NCI-H1092 (cell line): ENCODE measurements at places on chromosomes 16 and 17.
A peak's percentile ranks its signal among the peaks of the same experiment; 100 is the strongest.

DNA sequence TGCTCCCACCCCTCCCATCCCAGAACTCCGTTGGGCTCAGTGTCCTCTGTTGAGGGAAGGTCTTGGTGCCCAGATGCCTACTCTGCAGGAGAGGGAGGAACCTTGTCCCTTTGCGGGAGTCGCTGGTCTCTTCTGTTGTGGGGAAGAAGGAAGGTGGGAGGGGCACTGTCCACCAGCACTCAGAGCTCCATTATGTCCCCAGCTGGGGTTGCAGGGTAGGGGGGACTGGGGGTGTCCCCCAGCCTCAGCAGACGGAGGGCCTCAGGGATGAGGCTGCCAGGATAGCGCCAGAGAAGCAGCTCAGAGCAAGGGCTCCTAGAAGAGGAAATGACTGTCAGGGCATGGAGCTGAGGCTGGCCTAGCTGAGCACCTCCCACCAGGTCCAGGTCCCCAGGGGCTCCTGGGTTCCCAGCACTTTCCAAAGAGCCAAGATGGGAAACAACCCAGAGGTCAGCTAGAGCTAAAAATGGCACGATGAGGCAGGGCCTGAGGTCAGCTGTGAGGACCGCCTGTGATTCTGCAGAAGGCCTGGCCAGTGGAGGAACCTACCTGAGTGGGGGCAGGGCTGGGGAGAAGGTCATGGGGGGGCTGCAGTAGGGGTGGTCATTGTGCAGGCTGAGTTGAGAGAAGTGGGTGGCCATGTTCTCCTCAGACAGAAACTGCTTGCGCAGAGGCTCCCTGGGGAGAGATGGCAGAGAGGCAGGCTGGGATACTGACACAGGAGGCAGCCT, 893 bp downstream of the HCFC1R1 start:
- DNase-seq: no peak

GRCh38 chr16:30030011-30030685, 923 bp downstream of the TLCD3B start:
- no peak for DNase-seq

GRCh38 chr17:67156269-67157199, 88.5 kb downstream of the HELZ start:
- no peak for DNase-seq

- peak; percentile 20 for DNase-seq
Observed at GRCh38 chr16:24610416-24610755, 71.0 kb downstream of the RBBP6 start.

DNA sequence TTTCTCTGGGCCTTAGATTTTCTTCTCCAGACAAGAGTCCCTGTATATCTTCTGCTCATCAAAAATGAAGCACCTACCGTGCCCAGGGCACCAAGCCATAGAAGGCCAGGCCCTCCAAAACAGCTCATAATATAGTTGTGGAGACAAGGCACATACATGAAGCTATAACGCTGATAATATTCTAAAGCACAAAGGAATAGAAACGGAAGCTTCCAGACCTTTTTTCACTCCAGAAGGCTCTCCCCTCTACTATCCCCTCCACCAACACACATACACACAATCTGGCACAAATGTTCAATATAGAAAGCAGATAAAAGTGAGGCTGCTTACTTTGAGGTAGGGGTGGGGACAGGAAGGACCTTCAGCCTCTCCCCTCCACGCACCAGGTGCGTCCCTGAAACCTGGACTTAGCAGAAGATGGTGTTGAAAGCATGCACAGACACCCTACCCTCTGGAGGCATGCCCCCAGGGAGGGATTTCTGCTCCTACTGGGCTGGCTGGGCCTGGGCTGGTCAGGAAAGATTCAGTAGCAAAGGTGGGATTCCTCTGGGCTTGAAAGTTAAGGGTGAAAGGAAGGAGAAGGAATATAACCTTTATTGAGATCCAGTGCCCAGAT, 14.1 kb upstream of the SUPT4H1 start:
- DNase-seq: no peak

DNA sequence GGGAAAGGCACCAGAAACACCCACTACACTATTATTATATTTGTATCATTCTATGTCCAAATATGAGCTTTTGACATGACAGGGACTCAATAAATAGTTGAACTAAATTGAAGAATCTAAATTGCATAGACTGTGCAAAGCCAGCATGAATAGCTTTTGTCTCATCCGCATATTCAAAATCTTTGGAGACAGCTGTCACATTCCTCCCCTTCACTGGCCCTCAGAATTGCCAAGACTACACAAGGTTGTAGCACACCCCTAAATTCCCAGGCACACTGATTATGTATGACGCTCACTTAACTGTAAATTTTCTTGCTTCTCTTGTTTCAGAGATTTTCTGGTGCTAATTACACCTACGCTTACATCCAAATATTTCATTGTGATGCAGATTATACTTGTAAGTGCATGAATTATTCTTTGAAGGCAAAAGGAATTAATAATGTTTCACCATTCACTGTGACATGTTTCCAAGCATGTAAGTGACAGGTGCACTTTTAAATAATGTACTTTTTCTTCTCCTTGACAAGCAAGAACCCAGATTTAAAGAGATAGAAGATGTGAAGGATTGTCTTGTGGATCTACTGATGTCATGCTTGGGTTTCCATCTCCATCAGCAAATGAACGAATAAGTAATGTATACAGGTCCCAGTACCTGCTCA, 47.5 kb downstream of the CA10 start:
- no peak for DNase-seq

GRCh38 chr16:73430138-73430537, 382.2 kb upstream of the ZFHX3 start:
- DNase-seq: no peak

DNA sequence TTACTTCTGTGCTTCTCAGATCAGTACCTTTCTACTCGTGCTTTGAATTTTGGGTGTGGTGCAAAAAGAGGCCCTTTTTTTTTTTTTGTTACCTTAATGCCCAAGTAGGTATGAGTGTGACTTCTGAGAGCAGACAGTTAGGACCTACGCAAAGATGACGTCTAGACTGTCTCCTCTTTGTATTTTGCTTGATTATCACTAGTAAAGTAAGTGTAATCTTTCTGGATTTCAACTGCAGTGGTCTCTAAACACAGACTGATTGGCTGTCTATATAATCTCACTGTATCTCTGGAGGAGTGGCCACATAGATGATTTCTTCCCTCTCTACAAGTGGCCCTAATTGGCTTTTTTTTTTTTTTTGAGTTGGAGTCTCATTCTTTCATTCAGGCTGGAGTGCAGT, 11.5 kb upstream of the CDK5R1 start:
- DNase-seq: no peak
